Activated naive CD4-positive, alpha-beta T cell treated with anti-CD3 and anti-CD28 coated beads, Interleukin-2, amount 50 U/mL, for 16 hours (primary cell): ENCODE measurements at places on chromosomes 1 and 21.

DNA sequence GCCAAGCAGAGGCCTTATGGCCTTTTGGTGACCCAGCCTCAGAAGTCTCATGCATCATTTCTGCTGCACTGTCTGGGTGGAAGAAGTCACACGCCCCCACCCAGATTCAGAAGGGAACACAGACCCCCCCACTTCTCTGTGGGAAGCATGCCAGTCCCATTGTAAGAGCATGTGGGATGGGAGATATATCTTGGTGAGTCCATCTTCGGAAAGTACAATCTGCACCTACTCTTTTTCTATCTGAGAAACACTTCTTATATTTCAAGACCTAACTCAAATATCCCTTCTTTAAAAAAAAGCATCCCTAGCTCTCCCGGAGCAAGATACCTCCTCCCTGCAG lies 159.6 kb upstream of the FGGY start:
- no peak for DNase-seq

DNA sequence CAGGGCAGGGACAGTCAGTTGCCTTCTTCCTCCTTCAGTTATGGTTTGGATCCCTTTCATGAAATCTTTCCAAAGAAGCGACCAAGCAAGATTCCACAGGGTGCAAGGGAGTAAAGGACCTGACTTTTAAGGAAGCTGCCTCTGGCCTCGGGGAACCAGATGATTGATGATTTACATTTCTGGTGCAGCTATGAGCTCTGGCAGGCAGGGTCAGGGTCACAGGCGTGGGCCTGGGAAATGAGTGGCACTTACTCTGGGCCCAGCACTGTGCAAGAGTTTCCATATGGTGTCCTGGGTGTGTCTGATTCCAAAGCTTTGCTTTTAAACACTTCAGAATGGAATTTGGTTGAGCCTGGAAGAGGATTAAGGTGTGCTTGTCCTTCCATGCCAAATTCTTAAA lies 7.2 kb upstream of the CRABP2 start:
- DNase-seq: no peak

GRCh38 chr1:24946861-24947658 lies 17.0 kb upstream of the RUNX3 start:
- DNase-seq: no peak

GRCh38 chr21:41663805-41664788 lies 102.8 kb downstream of the RIPK4 start:
- no peak for DNase-seq

GRCh38 chr1:30816211-30817076 lies 58.9 kb upstream of the LAPTM5 start:
- DNase-seq: no peak

DNA sequence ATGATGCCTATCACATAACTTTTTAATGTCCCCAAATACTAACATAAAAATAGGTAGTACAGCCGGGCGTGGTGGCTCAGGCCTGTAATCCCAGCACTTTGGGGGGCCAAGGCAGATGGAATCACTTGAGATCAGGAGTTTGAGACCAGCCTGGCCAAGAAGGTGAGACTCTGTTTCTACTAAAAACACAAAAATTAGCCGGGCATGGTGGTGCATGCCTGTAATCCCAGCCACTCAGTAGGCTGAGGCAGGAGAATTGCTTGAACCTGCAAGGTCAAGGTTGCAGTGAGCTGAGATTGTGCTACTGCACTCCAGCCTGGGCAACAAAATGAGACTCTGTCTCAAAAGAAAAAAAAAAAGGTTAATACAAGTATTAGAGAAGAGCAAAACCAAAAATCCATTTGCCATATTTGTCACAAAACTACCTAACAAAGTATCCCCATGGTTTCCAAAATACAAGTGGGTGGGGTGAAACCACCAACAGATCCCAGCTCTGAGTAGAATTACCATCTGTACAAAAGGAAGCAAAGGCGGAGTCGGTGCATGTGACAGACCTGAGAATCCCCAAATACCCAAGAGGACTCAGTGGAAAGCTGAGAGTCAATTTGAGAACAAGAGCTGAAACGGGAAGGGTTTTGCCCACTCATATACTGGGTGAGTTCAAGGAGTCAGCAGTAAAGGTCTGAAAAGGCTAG lies 113.2 kb downstream of the TOMM20 start:
- DNase-seq: peak; percentile 52

DNA sequence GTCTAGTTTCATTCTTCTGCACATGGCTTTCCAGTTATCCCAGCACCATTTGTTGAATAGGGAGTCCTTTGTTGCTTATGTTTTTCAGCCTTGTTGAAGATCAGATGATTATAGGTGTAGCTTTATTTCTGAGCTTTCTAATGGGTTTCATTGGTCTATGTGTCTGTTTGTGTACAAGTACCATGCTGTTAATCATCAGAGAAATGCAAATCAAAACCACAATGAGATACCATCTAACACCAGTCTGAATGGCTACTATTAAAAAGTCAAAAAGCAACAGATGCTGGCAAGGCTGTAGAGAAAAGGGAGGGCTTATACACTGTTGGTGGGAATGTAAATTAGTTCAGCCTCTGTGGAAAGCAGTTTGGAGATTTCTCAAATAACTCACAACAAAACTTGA lies 321.5 kb upstream of the PTBP2 start:
- DNase-seq: no peak
